ENCODE measurements at places on chromosomes 7 and 10.

GRCh38 chr10:59456199-59456598 lies 93.8 kb upstream of the FAM13C start:
- DNase-seq, result no peak

DNA sequence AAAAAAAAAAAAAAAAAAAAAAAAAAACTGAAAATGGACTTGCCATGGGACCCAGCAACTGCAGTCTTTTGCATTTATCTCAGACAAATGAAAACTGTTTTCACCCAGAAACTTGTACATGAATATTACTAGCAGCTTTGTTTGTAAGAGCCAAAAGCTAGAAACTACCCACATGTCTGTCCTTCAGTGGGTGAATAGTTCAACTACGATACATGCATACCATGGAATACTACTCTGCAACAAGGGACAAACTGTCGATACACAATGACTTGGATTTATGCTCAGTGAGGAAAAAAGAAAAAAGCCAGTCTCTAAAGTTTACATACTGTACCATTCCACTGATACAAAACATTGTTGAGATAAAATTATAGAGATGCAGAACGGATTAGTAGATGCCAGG lies 195.6 kb downstream of the KIAA1217 start:
- no peak for DNase-seq

- no peak for DNase-seq
These were observed 367.1 kb downstream of the DPP6 start for GRCh38 chr7:154419344-154419743.

DNA sequence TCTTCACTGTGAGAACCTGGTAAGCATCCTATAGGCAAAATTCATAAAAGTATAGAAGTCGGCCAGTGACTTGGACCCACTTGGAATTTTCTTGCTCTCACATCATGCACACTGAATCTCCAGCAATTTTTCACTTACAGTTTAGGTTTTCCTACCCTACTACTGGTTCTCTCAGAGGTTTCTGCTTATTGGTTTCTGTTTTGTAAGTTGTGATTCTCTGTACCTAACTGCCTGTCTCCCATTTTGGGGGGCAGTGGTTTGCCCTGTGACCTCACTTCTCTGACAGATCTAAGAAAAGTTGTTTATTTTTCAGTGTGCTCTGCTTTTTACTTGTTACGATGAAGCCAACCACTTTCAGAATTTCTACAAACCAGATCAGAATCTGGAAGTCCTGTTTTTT lies 158.1 kb downstream of the CFTR start:
- DNase-seq, result no peak

- no peak for DNase-seq
These were observed 30.4 kb downstream of the SEPTIN7 start for GRCh38 chr7:35831208-35831607.

- no peak for DNase-seq
These were observed 112.6 kb upstream of the ADAM12 start for GRCh38 chr10:126500866-126501265.

- no peak for DNase-seq
These were observed 29.5 kb downstream of the SMNDC1 start for GRCh38 chr10:110275128-110275729.

GRCh38 chr7:79531116-79531515 lies 77.6 kb upstream of the MAGI2 start:
- no peak for DNase-seq

GRCh38 chr10:3765146-3765545 lies 19.9 kb downstream of the KLF6 start:
- DNase-seq, result peak; percentile 57

GRCh38 chr10:11504566-11505285 lies 106.7 kb downstream of the USP6NL start:
- no peak for DNase-seq

GRCh38 chr7:133022661-133023060 lies 59.2 kb downstream of the CHCHD3 start:
- DNase-seq, result no peak

- peak; percentile 56 for DNase-seq
These were observed 808 bp downstream of the C10orf71 start for GRCh38 chr10:49299816-49300139.

DNA sequence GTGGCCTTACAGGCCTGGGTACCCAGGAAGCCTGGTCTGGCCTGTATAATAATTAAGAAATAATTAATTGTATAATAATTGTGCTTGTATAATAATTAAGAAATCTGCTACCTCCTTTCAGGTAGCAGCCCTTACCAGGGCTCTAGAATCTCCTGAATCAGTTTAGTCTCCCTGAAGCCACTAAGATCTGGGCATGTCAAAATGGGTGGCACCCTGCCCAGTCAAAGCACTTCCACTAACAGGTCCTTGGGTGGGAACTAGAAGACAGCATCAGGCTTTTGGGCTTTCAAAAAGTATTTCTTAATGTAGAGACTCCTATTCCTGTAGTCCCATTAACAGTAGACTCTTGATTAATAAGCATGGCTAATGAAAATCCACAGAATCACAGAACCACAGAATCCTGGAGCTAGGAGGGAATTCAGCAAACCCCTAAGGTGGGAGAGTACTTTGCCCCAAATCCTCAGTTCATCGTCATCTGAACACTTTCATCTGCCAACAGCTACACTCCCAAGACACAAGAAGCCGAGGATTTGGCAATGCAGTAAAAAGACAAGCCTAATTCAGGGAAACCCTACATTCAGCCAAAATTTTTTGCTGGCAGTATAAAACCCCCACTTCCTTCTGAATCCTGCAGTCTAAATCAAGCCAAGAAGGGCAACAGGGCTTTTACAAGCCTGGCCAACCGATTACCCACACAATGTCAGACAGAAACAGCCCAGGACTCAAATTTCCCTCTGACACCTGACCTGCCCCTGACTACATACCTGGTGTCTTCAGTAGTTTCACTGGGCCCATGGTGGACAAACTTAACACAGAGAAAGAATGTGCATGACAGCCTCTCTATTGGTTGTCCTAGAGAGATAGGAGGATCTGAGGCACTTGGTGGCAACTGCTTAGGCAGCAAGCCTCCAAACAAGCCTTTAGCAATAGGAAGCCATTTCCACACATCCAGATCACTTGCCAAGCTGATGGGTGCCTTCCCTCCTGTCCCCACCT lies 5.9 kb upstream of the IL6 start:
- DNase-seq, result peak; percentile 3

DNA sequence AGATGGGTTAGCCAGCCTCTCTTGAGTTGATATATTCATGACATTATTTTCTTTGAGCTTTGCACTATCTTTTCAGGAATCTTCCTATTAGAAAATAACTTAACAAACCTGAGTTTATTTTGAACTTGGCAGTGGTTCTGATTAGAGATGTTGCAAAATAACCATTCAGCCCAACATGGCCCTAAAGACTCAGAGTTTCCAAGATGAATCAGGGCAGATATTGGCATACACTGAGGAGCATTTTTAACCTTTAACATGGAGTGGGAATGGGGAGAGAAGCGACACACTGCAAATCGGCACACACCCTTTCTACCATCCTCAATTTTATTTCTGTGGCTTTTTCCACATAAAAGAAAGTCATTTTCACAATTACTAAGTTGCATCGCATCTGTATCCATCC lies 190.8 kb downstream of the TRIL start:
- DNase-seq, result no peak

DNA sequence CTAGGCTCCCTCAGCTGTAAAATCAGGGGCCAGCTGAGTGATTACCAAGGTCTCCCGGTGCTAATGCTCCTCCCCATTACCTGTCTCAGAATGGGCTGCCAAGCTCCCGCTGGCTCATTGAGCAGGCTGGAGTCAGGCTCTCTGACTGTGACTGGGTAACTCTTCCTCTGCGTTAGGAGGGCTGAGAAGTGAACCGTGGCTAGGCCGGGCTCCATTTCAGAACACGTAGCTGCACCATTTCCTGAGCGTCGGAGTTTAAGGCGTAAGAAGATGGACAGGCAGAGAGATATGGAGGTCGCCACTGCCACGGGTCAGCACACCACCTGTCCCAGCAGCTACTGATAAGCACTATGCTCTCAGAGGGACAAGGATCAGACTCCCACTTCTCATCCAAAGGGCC lies 250.3 kb downstream of the TCERG1L start:
- no peak for DNase-seq

GRCh38 chr10:106557951-106558733 lies 606.4 kb downstream of the SORCS1 start:
- DNase-seq, result no peak

- no peak for DNase-seq
These were observed 448 bp downstream of the SEC24C start for GRCh38 chr10:73744664-73744975.

- DNase-seq, result no peak
These were observed 22.7 kb upstream of the TOMM7 start for GRCh38 chr7:22845221-22845834.

DNA sequence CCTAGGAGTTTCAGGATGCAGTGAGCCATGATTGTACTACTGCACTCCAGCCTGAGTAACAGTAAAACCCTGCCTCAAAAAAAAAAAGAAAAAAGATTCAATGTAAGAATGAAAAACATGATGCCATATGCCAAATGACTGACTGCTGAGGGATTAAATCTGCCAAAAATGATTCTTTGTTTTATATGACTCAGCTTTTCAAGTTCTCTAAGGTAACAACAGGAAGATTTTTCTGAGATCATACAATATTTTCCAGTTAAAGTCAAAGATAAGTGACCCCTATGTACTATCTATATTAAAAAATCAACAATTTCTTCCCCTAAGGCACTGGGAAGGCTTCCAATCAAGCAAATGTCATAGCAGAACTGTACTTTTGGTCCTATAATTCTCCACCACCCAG lies 271.2 kb upstream of the IMMP2L start:
- no peak for DNase-seq

- DNase-seq, result no peak
These were observed 430.4 kb downstream of the GRID1 start for GRCh38 chr10:85936161-85936560.

DNA sequence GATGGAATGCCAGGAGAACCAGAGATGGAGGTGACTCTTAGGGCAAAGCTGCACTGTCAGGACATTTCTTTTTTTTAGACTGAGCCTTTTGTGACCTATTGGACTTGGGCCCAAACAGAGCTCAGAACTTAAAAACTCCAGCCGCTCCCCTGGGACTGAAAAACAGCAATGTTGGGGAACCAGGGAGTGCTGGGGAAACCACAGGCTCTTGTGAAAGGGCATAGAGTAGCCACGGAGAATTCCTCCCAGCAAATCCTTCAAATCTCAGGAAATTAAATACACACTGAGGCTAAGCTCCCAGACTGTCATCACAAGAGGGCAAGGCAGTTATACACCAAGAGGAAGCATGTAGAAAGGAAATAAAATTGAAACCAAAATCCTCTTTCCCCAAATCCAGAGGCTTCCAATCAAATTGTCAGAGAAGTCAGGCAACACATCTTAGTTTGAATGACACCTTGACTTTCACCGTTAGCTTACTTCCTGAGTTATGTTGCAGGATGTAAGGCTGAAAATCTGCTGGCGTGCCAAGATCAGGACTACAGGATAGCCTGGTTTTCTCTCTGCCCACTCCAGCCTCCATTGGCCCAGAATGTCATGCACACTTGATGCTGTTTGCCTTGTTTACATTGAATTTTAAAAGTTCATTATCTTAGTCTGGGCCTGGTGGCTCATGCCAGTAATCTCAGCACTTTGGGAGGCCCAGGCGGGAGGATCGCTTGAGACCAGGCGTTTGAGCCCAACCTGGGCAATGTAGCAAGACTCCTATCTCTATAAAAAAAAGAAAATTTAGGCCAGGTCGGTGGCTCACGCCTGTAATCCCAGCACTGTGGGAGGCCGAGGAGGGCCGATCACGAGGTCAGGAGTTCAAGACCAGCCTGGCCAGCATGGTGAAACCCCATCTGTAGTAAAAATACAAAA lies 2.6 kb upstream of the RFC2 start:
- no peak for DNase-seq

DNA sequence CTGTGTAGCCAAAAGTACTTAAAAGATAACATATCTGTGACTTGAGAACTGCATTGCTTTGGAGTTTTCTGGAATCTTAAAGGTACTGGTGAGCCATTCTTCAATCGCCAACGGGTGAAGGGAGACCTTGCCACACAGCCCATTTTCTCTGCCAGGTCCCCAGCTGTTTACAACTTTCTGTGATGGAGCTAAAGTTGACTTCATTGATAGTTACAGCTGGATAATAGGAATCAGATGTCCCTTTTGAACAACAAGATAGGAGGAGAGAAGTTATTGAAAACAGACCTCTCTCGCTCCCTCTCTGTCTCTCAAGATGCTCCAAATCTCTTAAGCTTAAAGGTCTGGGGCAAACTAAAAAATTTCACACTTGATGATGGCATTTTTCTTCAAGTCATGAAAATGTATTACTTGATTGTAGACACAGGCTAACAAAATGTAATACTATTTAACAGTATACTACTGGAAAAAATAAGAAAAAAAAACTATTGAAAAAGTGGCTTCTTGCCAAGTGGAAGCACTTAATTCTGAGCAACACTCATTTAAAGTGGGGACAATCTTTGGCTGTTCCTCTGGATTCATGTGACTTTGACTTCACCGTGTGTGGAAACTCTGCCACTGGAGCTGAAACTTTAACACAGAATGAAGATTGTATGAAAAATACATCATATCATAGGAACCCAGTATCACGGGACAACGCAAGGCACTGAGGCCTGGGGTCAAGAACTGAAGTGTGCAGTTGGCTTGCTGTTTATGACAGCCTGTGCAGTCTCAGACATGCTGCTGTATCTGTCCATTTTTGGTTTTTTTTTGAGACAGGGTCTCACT lies 78.4 kb upstream of the AFAP1L2 start:
- no peak for DNase-seq

GRCh38 chr7:2729893-2730716 lies 42.1 kb downstream of the AMZ1 start:
- DNase-seq, result no peak

DNA sequence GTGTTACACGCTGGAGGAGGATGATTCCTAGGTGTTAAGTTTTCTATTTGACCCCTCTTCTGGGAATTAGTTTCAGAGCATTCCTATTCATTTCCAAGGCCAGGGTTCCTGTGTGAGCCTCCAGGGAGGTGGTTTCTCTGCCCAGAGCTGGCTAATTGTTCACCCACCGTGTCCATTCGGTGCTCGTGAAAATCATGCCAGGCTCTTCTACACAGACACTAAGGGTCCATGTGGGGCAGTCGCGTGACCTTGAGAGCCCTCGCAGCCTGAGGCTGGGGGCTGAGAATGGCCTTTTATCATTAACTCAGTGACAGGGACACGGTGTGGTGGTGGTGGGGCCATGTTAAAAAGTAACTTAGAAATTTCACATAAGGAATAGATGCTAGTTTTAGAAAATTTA lies 83.7 kb downstream of the EMX2 start:
- DNase-seq, result no peak

DNA sequence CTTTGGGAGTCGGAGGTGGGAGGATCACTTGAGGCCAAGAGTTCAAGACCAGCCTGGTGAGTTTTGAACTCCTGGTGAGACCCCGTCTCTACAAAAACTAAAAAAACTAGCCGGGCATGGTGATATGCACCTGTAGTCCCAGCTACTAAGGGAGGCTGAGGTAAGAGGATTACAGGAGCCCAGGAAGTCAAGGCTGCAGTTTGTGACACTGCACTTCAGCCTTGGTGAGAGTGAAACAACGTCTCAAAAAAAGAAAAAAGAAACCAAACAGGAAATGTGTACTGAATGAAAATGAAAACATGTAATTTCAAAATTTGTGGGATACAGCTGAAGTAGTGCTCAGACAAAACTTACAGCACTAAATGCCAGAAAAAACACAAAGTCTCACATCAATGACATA lies 7.6 kb downstream of the ARHGAP12 start:
- no peak for DNase-seq

All from K562 (cell line).